ENCODE measurements at places on chromosomes 16 and 17. TPM values are rescaled to one million over a fixed set of nuclear protein-coding genes. Genes with fewer than 3 reads are reported as not detected.

- H3K4me1 ChIP-seq = peaks cover 32% of the 10 kb centered on the region
- peaks cover 15% of the 10 kb centered on the region for H3K36me3 ChIP-seq
- no peak overlapping the region for H3K27ac ChIP-seq
- H3K4me3 ChIP-seq = no peak overlapping the region
- H3K27me3 ChIP-seq = no peaks in the 10 kb centered on the region
Measured at GRCh38 chr16:85649411-85650134, 36.5 kb downstream of the GSE1 start.

GRCh38 chr16:25253322-25253721 lies 4.3 kb downstream of the ZKSCAN2 start:
- H3K27me3 ChIP-seq = no peaks in the 10 kb centered on the region
- H3K4me3 ChIP-seq = no peak overlapping the region
- no peak for DNase-seq
- peaks cover 67% of the 10 kb centered on the region for H3K36me3 ChIP-seq

GRCh38 chr16:46582313-46582712 lies 38.9 kb downstream of the SHCBP1 start:
- H3K36me3 ChIP-seq = no peaks in the 10 kb centered on the region
- DNase-seq = no peak
- no peak overlapping the region for H3K4me3 ChIP-seq
- no peak overlapping the region for H3K27ac ChIP-seq
- no peaks in the 10 kb centered on the region for H3K27me3 ChIP-seq

- peaks cover 5% of the 10 kb centered on the region for H3K27me3 ChIP-seq
- DNase-seq = no peak
- H3K4me1 ChIP-seq = no peaks in the 10 kb centered on the region
- H3K36me3 ChIP-seq = no peaks in the 10 kb centered on the region
- no peak overlapping the region for H3K4me3 ChIP-seq
Measured at GRCh38 chr17:29342158-29342765, 47.9 kb upstream of the TAOK1 start.

- H3K27me3 ChIP-seq = no peaks in the 10 kb centered on the region
- peak overlapping the region; percentile 74 for H3K4me3 ChIP-seq
- H3K27ac ChIP-seq = peak overlapping the region; percentile 97
- H3K4me1 ChIP-seq = peaks cover 60% of the 10 kb centered on the region
Measured at GRCh38 chr17:9239793-9240658, 218.7 kb downstream of the NTN1 start.

DNA sequence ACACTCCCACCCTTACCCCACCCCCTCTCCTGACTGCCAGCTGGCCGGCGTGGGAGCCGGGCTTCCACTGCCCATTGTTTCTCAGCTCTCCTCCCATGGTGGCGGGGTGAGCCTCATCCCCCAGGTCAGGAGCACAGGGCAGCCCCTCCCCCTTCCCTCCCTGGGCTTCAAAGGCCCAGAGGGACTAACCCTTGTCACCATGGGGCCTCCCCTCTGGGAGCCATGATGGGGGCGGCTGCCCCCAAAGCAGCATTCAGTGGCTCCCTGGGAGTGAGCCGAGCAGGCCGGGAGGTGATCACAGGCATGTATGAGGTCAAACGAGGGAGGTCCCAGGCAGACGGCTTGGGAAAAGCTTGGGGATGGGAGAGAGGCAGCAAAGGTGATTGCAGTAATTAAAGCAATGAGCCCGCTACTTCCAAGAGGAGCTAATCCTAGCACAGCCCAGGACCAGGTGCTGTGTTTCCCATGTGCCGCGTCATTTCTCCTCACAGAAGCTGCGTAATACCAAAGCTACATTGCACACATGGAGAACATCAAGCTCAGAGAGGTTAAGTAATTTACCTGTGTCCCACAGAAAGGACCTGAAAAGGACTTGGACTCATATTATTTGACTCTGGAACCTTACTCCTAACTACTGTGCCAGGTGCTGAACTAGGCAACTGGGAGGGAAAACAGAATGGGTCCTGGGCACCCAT lies 24.5 kb downstream of the CDK5RAP3 start:
- peaks cover 17% of the 10 kb centered on the region for H3K4me1 ChIP-seq
- no peaks in the 10 kb centered on the region for H3K36me3 ChIP-seq
- H3K27ac ChIP-seq = no peak overlapping the region
- no peak overlapping the region for H3K4me3 ChIP-seq
- peaks cover 3% of the 10 kb centered on the region for H3K27me3 ChIP-seq
- DNase-seq = no peak

DNA sequence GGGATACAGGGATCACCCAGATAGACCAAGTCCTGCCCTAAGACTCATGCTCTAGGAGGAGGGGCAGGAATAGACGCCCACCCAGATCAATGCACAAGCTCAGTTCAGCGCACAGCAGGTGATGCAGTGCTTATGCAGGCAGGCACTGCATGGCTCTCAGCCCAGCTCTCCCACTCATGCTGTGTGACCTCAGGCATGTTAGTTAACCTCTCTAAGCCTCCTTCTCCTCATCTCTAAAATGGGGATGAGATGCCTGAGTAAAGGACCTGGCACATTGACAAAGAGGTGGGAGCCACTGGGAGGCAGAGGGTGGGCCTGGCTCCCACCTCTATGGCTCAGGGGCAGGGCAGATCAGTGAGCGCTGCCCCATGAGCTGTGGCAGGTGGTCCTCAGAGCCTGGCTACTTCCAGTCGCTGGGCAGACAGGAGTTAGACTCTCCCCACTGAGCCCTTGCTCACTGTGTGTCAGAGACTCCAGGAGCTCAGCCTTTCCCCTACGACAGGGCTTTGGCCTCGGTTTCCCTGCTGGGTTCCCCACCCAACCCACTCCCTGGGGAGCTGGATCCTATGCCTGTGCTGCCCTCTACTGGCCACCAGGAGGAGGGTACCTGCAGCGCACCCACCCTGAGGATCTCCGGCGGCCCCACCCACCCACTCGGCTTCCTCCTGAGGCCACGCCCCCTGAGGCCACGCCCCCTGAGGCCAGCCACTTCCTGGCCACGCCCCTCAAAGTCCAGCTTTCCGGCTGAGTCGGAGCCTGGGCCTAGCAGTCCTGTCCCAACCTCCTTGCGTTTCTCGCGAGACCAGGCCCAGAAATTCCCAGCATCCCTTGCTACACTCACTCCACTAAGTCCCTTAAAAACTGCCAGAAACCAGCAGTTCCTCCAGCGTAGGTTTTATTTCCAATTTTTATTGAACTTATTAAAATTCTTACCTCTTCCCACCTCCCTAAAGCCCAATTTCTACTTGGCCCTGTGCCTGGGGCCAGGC lies 196.1 kb downstream of the GSG1L start:
- peak; percentile 33 for DNase-seq
- H3K27ac ChIP-seq = no peak overlapping the region
- H3K36me3 ChIP-seq = no peaks in the 10 kb centered on the region
- H3K4me3 ChIP-seq = no peak overlapping the region

- no peak for DNase-seq
- no peak overlapping the region for H3K4me3 ChIP-seq
- H3K27ac ChIP-seq = no peak overlapping the region
- no peaks in the 10 kb centered on the region for H3K4me1 ChIP-seq
- no peaks in the 10 kb centered on the region for H3K36me3 ChIP-seq
Measured at GRCh38 chr16:77276661-77277060, 77.5 kb downstream of the SYCE1L start.

DNA sequence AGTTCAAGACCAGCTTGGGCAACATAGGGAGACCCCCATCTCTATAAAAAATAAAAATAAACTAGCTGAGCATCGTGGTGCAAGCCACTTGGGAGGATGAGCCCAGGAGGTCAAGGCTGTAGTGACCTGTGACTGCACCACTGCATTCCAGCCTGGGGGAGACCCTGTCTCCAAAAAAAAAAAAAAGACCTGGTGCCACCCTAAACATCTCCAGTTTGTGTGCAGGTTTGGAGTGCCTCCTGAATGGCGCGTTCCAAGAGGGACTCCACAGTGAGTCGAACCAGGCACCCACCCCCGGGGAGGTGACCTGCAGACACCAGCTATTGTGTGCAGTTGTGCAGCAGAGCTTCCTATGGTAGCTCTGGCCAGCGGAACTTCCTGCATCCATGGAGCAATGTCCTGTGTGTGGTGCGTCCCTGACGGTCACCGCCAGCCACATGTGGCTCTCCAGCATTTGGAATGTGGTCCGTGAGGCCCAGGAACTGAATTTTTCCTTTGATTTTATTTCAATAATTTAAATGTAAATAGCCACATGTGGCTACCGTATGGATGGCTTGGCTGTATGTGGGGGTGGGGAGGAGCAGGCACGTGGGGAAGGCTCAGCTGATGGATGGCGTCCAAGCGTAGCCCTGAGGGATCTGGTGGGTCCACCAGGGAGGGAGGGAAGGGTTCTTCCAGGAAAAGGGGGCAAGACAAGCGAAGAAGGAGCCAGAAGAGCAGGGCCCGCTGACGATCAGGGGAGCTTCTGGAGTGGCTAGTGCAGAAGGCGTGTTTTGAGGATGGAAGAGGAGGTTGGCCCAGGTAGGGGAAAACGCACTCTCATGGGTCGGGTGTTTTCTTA lies 107.1 kb upstream of the GSE1 start:
- peaks cover 26% of the 10 kb centered on the region for H3K4me1 ChIP-seq
- H3K4me3 ChIP-seq = no peak overlapping the region
- H3K27me3 ChIP-seq = no peaks in the 10 kb centered on the region
- no peaks in the 10 kb centered on the region for H3K36me3 ChIP-seq
- no peak overlapping the region for H3K27ac ChIP-seq

SHISA9 gene
- total RNA-seq = 0.30 TPM

OR1A1 gene
- total RNA-seq = not detected

TPSG1 gene
- not detected for total RNA-seq

MILR1 gene
- 2.5 TPM for total RNA-seq

CCL22 gene
- total RNA-seq = not detected

TCAP gene
- total RNA-seq = 5,825 TPM

All from left ventricle myocardium inferior (tissue), 1 donor.